Osteocyte (in vitro differentiated cells): ENCODE measurements at places on chromosomes 12 and 14.
A peak's percentile ranks its signal among the peaks of the same experiment; 100 is the strongest.

DNA sequence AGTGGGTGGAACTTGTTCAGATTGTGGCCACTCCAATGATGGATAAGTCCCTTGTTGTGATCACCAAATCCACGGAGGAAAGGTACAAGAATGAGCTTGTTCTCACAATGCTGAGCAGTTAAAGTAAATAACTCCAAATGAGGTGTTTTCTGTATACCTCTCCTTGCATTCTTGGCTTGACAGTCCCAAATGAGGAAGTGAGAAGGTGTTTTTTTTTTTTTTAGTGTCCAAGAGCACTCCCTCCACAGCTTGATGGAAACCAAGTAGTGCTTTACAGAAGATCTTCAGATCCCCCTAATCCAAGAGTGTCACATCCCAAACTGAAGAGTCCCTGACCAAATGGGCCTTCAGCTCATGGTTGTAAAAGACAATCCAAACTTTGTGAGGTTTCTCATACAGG is 153.6 kb downstream of the ATP23 start:
- no peak for DNase-seq

GRCh38 chr14:74126315-74127013 is 41.7 kb downstream of the LIN52 start:
- no peak for DNase-seq

DNA sequence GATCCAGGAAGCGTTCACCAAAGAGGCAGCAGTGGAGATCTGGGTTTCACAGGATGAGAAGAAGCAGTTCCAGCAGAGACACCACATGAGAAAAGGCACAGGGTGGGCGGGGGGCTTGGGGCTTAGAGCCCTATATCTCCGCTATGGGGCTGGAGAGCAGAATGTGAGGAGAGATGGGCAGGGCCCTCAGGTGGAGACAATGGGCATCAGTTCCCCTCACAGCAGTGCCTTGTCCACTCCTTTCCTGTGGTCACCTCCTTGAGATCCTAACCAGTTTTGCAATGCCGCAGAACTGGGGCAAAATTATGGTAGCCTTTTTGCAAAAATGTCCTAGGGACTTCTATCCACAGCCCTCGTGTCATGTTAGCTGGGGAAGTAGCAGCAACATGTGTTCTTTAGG is 27.5 kb downstream of the DHRS2 start:
- DNase-seq, result no peak

GRCh38 chr12:5165296-5165970 is 121.8 kb downstream of the KCNA5 start:
- DNase-seq, result no peak

GRCh38 chr14:61033054-61033453 is 52.0 kb downstream of the SLC38A6 start:
- DNase-seq, result no peak

GRCh38 chr14:38203929-38204718 is 3.6 kb upstream of the SSTR1 start:
- DNase-seq, result no peak

- no peak for DNase-seq
Measured at GRCh38 chr14:100223332-100224201, 15.4 kb upstream of the YY1 start.

- DNase-seq, result no peak
Measured at GRCh38 chr12:104285740-104286515, 17.6 kb upstream of the EID3 start.

DNA sequence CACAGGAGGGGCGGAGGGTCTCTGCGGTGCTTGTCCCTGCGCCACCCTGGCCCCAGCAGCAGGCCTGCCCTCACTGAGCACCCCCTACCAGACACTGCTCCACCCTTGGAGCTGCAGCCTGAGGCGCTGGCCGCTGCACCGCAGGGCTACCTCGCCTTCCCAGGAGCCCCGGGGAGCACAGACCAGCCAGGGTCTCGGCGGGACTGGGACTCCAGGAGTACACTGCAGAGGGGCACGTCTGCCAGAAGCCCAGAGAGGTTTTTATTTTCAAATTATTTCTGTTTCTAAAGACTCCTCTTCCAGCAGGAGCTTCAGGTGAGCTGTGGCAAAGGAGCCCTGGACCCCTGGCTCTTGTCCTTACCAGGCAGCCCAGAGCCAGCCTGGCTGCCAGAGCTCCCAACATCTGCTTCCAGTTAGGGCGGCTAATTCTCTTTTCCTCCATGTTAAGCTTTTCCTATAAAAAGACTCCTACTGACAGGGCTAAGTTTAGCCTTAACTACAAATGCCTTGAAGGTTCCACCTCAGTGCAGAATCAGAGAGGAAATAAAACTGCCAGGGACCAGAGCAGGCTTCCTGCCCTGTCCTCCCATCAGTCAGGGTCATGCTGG is 26.4 kb downstream of the DEGS2 start:
- DNase-seq, result no peak

- DNase-seq, result no peak
Measured at GRCh38 chr12:45887544-45887943, 102.8 kb downstream of the SCAF11 start.

GRCh38 chr14:54114941-54115340 is 158.3 kb upstream of the BMP4 start:
- no peak for DNase-seq

GRCh38 chr12:109539508-109539907 is 33.8 kb downstream of the MMAB start:
- no peak for DNase-seq

DNA sequence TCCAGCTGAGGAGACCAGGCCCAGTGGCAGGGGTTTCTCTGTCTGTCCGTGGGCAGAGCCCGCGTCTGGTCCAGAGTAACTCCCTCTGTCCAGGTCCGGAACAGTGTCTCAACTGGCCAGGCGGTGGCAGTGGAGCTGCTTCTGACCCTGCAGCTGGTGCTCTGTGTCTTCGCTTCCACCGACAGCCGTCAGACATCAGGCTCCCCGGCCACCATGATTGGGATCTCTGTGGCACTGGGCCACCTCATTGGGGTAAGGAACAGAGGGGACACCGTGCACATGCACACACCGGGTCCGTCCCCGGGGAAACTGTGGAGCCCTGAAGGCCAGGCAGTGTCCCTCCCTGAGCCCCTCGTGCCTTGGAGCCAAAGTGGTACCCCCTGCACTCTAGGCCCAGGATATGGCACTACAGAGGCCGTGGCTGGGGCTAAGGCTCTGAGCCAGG is 1.5 kb downstream of the AQP6 start:
- no peak for DNase-seq

GRCh38 chr12:80838708-80839107 is 99.0 kb downstream of the LIN7A start:
- DNase-seq, result no peak

- no peak for DNase-seq
Measured at GRCh38 chr12:58880639-58881038, 39.7 kb downstream of the LRIG3 start.

- DNase-seq, result no peak
Measured at GRCh38 chr14:64186231-64187129, 107.7 kb downstream of the ESR2 start.

DNA sequence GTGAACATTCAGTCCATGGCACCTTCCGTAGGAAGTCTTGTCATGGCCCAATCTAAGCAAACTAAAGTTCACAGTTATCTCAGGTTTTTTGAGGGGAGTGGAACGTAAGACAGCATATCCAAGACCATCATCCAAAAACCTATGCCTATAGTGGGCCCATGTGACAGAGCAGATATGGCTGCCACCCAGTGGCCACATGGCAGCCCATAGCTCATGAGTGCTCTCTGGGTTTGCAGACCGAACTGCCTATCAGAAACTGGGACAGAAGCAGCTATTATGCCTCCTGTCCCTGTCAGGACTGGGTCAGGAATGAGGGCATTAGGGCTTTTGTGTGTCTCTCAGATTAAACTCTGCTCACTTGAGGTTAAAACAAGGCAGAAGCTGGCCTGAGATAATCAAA is 503.7 kb downstream of the NRXN3 start:
- no peak for DNase-seq

DNA sequence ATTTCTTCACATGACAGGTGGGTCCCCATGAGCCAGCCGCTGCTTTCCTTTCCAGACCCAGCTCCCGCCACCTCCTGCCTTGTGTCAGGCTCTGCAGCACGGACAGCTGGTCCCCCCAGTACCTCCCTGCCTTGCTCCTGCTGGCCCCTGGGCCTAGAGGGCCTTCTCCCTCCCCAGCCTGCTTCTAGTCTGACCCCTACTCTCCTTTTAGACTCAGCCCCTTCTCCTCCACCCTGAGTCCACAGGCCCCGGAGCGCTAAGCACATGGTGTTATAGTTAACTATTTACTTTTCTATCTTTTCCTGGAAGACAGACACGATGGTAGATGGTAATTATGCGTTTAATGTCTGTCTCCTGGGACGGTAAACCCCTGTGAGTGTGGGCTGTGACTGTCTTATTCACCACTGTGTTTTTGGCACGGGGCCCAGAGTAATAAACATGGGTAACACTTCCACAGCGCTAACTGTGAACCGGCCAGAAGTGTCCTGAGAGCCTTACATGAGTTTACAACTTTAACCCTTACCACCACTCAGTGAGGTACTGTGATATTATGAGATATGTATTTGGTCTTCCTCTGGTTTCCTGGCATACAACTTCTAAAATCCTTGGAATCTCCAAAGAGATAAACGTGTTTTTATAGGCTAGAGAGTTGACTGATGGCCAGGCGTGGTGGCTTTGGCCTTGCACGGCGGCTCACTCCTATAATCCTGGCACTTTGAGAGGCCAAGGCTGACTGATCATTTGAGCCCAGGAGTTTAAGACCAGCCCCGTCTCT is 41.2 kb downstream of the DGLUCY start:
- DNase-seq, result no peak

DNA sequence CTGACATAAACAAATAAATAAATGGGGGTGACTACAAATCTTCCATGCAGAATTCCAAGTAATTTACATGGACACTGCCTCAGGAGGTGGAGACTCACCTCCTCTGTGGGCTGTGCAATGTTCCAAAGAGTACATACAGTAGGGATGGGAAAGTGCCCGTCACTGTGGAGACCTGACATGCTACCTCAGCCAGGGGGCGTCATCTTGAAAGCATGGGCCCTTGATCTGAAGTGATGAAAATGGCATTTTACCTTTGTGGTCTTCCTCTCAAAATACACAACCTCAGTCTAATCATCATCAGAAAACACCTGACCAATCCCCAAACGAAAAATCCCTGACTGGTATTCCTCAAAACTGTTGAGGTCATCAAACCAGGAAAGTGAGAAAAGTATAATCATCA is 48.4 kb downstream of the ANAPC7 start:
- no peak for DNase-seq

- DNase-seq, result no peak
Measured at GRCh38 chr14:83483063-83483462, 1949.4 kb upstream of the SEL1L start.

GRCh38 chr12:92136026-92136730 is 9.5 kb downstream of the BTG1 start:
- DNase-seq, result no peak

DNA sequence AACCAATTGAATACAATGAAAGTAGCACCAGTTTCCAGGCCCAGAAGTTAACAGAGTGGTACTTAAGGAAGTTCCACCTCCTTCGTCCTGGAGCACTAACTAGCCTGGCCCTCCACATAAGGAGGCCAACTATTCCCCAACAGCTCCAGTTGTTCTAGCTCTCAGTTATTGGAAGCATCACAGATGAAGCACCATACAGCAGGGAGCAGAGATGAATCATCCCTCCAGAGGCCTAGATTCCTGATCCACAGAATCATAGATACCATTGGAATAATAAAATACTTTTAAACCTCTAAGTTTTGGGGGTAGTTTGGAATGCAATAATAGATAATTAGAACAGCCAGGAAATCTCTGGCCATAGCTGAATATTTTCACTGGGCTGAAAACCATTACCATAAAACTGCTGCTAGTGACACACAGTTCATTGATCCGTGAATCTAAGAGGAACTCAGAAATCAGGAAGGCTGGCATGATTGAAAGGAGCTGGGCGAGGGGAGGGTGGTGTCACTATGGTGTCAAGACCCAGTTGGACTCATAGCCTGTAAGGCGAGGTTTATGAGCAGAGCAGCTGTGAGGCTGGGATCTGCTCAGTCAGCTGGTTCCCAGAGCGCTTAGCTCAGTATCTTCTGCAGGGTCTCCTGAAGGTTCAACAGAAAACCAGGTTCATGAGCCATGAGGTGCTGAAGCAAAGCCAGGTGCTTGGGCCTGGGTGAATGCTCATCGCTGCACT is 371.4 kb upstream of the TMTC1 start:
- no peak for DNase-seq

- no peak for DNase-seq
Measured at GRCh38 chr14:77808250-77808649, 8.3 kb downstream of the ADCK1 start.

DNA sequence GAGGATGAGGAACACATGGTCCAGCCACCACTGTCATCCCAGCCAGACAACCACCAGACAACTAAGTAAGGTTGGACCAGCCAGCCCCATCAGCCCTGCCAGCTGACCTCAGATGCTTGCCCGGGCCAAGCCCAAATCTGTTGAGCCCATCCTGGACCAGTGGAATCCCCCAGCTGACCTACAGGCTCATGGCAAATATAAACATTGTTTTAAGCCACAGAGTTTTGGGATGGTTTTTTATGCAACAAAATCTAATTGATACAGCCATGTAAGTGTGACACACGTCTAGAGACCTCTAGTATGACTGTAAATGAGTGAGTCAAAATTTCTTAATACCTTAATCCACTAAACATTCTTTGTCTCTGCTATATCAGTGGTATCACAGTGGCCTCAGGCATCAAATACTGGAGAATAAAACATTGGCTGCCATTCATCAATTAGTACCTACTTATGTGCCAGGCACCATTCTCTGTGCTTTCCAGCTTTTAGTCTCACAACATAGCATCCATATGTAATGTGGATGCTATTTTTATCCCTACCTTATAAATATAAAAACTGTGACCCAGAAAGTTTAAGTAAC is 24.2 kb upstream of the NT5DC3 start:
- DNase-seq, result no peak

DNA sequence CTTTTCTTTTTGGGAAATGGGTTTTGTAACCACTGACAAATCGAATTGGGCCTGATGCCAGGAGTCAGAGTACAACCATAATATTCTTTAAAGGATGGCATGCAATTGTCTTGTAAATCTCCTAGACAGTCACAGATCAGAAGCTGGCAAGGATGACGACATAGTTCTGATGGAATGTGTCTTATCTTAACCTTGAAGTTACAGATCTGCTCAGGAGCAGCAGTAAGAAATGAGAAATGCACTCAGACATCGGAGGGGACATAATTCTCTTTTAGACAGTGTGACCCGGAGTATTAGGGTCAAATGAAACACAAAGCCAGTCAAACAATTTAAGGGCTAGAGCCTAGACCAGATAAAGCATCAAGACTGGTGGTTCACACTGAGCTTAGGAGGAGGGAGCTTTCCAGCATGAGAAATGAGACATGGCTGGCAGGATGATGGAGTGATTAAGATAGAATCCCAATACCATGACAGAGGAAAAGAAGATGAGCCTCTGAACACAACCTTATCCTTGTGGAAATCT is 17.5 kb downstream of the CBX5 start:
- no peak for DNase-seq

- no peak for DNase-seq
Measured at GRCh38 chr12:7142809-7143465, 12.8 kb downstream of the CLSTN3 start.

- DNase-seq, result peak; percentile 88
Measured at GRCh38 chr14:78566026-78566858, 396.1 kb downstream of the NRXN3 start.
